ENCODE measurements at places on chromosomes 3 and 15.

DNA sequence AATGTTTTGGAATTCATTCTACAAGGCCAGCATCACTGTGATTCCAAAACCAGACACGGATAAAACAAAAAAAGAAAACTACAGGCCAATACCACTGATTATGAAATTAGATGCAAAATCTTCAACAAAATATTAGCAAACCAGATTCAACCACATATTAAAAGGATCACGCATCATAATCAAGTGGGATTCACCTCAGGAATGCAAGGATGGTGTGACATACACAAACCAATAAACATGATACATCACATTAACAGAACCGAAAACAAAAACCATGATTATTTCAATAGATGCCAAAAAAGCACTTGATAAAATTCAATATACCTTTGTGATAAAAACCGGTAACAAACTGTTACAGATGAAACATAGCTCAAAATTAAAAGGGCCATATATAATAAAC is 48.9 kb downstream of the DLG1 start:
- DNase-seq: no peak

GRCh38 chr3:192655040-192655439 is 72.3 kb downstream of the FGF12 start:
- DNase-seq: no peak

- no peak for DNase-seq
Observed at GRCh38 chr15:50890751-50891150, 17.7 kb upstream of the AP4E1 start.

DNA sequence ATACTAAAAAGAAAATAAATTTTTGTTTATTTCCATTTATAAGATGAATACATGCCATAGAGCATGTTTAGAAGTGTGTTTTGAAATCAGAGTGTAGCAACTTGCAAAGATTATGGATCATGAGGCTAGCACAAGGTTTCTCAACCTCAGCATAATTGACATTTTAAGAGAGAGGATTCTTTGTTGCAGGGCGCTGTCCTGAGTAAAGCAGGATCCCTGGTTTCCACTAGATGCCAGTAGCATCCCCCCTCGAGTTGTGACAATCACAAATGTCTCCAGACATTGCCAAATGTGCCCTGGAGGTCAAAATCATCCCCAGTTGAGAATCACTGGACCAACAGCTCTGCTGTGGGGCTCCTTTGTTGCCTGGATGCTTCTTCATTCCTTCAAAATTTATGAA is 128.5 kb upstream of the RBMS3 start:
- no peak for DNase-seq

DNA sequence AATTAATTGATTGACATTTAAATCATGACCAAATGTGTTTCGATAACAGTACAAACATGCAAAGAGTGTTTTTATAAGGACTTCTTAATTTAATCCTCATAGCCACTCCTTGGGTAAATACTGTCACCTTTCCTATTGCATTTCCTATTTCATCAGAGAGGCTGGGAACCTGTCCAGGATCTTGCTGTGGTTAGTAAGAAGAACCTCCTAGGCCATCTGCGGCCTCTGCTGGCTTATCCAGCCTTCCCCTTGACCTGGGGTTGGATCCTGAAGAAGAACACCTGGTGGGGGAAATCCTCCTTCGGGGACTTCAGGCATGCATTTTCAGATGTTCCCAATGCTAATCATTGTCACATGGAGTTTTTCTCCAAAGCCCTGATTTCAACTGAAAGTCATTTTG is 25.5 kb downstream of the GLDN start:
- DNase-seq: no peak

- DNase-seq: no peak
Observed at GRCh38 chr3:40989141-40990061, 209.9 kb upstream of the CTNNB1 start.

GRCh38 chr3:17469520-17469919 is 272.9 kb downstream of the TBC1D5 start:
- no peak for DNase-seq

GRCh38 chr15:55194256-55194655 is 2.5 kb downstream of the RSL24D1 start:
- no peak for DNase-seq

GRCh38 chr3:124221422-124221821 is 229.5 kb upstream of the ROPN1 start:
- no peak for DNase-seq

GRCh38 chr3:153749070-153749610 is 372.1 kb upstream of the ARHGEF26 start:
- no peak for DNase-seq

DNA sequence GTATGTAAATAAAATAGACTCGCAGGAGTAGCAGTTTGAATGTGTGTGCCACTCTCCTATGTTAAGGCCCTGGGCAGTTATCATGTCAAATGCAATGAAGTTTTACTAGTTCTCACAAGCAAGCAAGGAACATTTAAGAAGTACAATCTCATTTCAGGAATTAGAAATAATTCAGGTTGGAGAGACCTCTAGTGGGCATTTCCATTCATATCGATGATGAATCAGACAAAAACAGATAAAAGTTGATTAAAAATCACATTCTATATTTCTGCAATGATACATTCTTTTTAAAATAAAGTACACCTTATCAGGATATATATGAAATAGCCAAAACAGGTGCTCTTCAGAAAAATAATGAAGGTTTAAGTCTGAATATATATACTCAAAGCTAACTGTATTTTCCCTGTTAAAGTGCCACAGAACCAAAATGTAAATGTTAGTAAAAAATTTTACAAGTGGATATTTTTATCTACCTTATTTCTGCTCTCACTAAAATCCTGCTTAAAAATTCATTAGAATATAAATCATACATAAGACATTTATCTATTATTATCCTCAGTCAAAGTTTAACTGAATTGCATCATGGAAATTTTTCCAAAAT is 492.4 kb upstream of the FRG2C start:
- no peak for DNase-seq

- DNase-seq: no peak
Observed at GRCh38 chr3:136950623-136951022, 7.2 kb upstream of the IL20RB start.

GRCh38 chr3:123347691-123348264 is 101.1 kb downstream of the ADCY5 start:
- DNase-seq: no peak

DNA sequence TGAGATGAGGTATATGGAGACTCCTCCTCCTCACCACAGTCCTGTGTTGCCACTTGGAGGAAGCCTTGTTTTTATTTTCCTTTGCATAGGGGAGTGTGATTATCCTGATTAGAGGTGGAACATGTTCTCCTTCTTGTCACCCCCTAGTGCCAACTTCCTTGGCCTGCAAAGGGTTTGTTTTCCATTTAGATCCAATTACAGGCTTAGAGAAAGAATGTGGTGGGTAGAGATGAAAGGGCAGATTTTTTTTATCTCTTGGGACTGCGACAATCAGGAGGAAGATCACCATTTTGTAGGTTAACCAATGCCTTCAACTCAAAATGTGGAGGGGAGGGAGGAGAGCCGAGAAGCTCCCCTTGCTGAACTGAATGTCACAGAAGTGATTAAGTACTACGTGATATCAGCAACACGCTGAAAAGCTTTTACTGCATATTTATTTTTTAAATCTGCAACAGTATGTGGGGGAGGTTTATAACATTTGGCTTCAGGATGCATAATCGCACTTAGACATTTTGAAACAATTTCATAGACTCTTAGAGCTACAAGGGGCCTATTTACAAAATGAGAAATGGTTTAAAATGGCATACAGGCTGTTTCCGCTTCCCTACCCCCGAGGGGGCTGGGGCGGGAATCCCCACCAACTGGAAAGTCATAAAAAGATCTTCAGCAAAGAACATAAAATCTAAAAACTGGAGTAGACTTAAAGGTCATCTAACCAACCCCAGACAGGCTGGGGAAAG is 2.4 kb downstream of the LMCD1 start:
- DNase-seq: peak; percentile 32

GRCh38 chr3:64806668-64807605 is 119.1 kb upstream of the ADAMTS9 start:
- DNase-seq: no peak

DNA sequence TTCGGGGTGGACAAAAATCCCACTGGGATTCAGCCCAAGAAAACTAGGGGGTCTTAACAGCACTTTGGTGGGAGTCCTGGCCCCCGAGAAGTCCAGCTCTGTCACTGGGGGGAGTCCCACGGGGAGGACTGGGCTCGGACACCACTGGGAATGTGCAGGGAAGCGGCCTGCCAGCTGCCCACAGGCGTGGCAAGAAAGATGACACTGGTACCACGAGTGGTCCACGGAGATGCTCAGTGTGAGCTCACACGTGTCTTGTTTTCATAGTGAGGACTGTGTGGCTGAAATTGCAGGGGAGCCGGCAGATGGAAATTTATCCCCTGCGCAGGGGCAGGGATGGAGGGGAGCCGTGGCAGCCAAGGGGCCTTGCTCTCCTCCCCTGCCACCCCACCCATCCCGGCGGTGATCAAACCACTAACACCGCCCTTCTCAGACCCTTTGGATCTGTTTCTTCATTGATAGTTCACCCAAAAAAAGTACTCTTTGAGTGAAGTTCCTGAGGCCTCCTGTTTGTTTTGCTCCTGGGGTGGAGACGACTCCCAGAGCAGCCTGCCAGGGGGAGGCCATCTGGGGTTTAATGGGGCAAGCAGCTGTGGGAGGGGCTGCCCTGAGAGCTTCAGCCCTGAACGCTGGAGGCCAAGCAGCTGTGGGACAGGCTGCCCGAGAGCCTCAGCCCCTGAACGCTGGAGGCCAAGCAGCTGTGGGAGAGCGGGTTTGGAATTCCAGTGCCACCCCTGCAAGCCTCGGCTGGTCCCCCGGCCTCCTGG is 130.9 kb downstream of the LRRK1 start:
- DNase-seq: no peak

DNA sequence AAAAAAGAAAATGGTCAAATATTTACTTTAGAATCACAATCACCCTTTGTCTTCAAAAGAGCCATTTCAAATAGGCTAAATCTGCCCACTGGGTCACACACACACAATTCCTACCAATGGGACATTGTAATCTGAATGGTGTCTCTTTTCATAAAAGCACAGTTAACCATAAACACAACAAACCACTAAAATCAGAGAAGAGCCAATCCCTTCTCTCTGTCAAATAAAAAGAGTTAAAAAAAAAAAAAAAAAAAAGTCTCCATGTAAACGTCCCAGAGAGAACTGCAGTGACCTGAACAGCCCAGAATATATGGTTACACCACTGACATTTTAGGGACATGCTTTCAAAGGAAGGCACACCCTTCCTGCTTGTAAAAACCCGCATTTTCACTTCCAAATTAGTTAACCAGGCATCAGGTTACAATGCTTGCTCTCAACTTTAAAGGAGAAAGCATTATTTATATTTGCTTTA is 63.7 kb downstream of the PRICKLE2 start:
- DNase-seq: no peak

- DNase-seq: no peak
Observed at GRCh38 chr3:58588030-58588614, 10.9 kb upstream of the FAM107A start.

- no peak for DNase-seq
Observed at GRCh38 chr15:90145259-90145658, 43.0 kb upstream of the IDH2 start.

GRCh38 chr3:142705198-142705597 is 18.6 kb upstream of the TRPC1 start:
- no peak for DNase-seq

DNA sequence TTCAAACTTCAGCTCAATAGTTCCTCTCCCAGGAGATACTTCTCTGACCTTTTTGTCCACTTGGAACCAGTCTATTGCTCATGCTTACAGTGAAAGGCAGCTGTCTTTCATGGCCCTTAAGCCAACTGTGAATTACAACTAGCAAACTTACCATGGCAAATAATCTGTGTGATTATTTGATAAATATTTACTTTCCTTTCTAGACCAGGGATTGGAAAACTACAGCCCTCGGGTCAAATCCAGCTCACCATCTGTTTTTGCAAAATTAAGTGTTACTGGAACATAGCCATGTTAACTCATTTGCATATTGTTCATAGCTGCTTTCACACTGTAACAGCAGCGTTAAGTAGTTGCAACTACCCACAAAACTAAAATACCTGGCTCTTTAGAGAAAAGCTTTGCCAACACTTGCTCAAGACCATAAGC is 289.1 kb upstream of the MCTP2 start:
- DNase-seq: no peak

- no peak for DNase-seq
Observed at GRCh38 chr15:85984241-85984640, 95.4 kb upstream of the AGBL1 start.

DNA sequence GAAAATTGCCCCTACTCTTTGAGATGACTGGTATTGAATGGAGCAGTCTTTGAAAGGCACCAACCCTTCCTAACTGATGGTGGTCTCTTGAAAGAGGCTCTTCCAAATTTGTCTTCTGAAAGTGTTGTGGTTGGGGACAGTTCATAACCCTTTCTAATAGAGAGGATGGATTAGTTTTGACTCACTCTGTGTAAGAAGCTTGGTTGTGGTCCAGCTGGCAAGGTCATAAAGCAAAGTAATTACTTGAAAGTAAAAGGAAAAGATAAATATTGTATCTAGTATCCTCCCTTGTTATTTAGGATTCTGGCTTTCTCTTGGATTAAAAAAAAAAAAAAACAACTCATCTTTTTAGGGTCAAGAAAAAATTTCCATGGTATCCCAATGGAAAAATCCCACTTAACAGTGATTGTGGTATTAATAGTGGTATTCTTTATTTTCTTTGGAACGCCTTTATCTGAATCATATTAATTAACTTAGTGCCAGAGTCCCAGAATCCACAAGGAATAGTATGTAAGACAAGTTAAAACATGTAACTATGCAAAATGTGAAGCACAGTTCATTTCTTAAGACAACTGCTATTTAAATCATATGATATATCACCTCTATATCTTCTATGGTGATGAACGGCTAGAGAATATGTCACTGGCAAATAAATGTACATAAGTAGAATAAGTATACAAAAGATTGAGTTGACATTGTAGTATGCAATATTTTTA is 469.3 kb upstream of the CDIN1 start:
- no peak for DNase-seq

- DNase-seq: no peak
Observed at GRCh38 chr3:158600787-158601186, 29.8 kb downstream of the MLF1 start.

- no peak for DNase-seq
Observed at GRCh38 chr15:91050128-91050455, 27.7 kb upstream of the VPS33B start.

DNA sequence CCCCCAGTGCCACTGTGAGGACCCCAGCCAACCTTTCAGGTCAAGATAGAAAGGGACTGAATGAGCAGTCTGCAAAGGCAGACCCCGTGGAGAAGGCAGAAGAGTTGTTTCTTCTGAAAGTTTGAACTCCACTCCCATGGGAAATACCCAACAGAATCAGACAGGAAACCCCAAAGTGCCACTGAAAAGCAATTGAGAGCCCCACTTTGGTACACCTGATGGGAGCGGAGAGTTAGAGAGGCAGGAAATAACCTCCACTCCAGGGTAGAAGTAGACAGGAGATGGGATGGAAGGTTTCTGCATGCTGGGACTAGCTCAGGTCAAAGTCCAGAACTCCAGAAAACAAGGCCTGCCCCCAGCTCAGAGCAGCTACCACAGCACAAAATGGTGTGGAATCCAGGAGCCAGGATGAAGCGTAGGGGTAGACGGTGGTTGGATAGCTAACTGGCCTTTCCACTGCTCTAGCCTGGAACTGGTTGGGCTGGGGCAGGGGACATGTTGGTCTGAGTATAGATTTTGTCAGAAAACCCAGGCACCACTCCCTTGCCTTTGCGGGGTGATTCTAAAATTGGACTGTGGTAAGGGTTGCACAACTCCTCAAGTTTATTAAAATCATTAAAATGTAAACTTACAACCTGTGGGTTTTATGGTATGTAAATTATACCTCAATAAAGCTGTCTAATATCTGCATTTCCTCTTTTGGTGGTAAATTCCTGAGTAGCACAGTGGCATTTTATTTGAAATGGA is 1.9 kb upstream of the RAB43 start:
- DNase-seq: no peak

Data from activated CD4-positive, alpha-beta T cell treated with anti-CD3 and anti-CD28 coated beads for 48 hours (primary cell).